ENCODE measurements at places on chromosomes 12 and 14.

GRCh38 chr12:51751661-51752060 lies 96.9 kb downstream of the FIGNL2 start:
- no peak for DNase-seq

DNA sequence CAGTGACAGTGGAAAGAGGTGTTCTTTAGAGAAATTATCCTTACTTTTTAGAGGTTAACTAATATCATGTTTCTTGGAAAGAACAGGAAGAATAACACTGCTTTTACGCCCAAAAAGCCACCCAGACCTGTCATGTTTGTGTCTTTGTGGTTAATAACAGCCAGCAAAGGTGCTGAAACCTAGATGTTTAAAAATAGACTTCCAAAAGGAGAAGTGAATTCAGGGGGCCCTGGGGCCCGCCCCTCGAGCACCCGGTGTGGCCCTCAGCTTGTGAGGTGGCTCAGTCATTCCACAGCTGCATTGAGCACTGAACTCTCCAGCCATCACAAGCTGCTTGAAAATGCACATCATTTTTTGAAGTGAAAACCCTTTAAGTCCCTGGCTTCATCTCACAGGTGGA lies 20.8 kb upstream of the AMN start:
- no peak for DNase-seq

- DNase-seq, result no peak
These were observed 8.5 kb downstream of the ZFP36L1 start for GRCh38 chr14:68784226-68784910.

DNA sequence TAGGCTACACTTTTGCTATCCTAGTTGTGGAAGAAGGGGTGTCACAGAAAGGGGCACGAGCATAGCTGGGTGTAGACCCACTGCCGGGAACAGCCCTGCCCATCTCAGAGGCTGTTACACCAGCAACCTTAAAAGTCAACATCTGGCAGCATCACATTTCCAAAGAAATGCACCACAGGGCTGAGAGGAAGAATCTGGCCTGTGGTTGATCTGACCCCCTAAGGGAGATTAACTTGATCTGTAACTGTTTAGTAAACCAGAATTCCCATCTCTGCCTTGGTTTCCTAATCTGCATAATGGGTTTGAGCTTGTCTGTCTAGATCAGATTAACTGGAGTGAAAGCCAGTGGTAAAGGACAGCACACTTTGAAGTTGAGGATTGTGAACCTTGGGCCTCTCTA lies 1.3 kb downstream of the LRP1-AS start:
- no peak for DNase-seq

DNA sequence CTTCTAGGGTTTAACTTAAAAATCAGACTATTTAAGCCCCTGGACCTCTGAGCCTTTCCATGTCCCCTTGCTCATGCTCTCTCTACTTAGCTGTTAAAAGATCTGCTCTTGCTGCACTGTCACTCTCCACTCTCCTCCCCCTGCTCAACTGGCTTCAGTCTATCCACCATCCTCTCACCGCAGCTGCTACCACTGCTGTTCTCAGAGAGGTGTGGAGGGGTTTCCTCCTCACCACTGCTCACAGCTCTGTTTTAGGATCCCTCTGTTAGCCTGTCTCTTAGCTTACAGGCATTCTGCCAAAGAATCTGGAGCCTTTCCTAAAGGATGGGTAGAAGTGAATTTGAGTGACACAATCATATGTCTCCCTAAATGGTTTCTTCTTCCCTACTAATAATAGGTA lies 43.7 kb upstream of the ATP2B1 start:
- DNase-seq, result no peak

- no peak for DNase-seq
These were observed 224.2 kb downstream of the KCNC2 start for GRCh38 chr12:74985293-74985985.

DNA sequence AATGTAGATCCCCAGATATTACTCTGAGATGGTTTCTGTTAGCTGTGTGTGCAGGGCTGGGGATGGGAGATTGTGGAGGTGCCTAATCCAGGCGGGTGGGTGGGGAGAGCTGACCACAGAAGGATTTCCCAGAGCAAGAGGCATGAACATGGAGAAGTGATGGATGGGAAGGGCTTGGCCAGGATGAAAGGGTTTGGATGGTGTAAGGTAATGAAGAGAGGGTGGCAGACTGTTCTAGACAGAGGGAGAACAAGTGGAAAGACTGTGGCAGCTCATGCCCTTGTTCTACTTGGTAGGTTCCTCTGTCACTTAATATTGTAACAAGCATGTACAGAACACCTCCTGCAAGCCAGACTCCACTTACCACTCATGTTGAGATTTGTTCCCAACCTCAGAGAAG lies 187.8 kb downstream of the NPAS3 start:
- no peak for DNase-seq

DNA sequence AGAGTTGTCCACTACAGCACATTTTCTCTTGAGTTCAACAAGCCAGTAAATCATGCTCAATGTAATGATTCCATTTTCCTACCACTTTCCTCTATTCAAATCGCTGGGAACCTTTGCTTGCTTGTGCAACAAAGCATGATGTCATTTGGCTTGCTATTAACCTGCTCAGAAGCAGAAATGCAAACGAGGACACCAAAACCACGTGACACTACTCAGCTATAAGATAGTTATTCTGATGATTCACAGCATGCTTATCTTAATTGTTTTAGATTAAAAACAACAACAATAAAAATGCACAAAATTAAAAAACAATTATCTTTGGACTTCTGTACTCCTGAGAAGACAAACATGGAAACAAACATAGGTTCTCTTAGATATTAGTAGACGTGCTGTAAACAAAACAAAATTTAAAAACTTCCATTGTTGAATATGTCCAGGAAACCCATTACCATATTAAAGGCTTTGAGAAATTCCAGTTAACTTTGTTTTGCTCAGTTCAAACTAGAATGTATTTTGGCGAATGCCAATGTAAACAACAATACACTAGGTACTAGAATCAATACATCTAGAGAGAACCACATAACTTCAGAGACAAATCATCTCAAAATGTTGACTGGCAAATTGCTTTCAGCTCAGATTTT lies 77.5 kb upstream of the KRAS start:
- no peak for DNase-seq

DNA sequence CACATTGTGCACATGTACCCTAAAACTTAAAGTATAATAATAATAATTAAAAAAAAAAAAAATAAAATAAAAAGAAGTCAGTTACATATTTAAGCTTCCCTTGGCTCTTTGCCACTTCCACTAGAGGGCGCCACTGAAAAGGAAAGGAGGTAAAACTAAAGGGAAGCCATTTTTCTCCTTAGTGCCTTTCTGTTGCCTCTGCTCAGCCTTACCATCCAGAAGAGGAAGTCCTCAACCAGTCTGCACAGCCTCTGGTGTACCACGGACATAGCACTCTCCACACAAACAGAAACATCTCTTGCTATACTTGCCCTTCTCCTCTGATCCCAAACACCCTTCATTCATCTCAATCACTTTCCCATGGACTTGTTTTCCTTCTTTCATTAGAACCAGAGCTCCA lies 169.0 kb upstream of the EEA1 start:
- peak; percentile 60 for DNase-seq

DNA sequence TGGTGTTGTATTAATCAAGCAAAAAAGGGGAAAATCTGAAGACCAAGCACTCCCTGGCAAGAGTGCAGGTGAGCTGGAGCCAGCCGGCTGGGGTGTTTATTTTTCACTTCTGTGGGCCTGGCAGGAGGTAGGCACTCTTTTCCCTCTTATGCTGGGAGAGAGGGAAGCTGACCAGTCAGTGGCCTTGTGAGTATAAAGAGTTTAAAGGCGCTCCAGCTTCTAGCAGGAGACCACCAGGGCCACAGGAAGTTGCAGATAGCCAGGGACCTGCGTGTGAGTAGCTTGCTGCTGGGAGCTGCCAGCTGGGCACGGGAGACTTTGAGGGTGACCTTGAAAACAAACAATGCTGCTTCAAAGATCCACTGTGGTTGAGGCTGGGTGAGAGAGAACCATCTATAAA lies 217.4 kb upstream of the PWP1 start:
- no peak for DNase-seq

DNA sequence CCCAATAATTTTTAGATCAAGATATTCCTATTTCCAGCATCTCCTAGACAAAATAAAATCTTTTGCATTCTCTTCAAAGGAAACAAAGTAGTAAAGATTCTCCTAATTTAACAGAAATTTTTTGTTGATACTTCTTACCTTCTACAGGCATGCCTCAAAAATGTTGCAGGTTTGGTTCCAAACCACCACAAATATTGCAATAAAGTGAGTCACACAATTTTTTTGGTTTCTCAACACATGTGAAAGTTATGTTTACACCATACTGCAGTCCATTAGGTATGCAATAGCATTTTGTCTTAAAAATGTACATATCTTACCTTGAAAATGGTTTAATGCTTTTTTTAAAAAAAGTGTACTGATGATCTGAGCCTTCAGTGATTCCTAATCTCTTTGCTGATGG lies 65.6 kb upstream of the USP15 start:
- no peak for DNase-seq

GRCh38 chr12:102685841-102686240 lies 205.5 kb upstream of the IGF1 start:
- no peak for DNase-seq

DNA sequence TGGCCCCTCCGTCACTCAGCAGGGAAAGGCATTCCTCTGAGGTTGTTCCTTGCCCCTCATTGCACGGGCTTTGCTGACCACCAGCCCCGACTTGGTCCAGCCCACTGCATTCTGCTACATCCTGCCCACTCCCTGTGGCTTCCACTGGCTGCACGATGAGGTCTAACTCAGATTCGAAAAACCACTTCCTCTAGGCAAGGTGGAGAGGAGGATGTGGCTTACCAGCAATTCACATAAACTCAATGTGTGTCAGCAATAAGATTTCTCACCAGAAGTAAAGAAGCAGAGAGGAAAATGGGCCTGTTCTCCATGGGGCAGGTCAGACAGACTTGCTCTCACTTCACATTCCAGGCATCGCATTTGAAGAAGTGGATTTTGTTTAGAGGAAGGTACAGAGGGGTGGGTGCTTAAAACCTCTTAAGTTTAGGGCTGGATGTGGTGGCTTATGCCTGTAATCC lies 14.7 kb downstream of the GPR68 start:
- peak; percentile 70 for DNase-seq
